T-helper 17 cell (primary cell): ENCODE measurements at places on chromosomes 7 and 10.

DNA sequence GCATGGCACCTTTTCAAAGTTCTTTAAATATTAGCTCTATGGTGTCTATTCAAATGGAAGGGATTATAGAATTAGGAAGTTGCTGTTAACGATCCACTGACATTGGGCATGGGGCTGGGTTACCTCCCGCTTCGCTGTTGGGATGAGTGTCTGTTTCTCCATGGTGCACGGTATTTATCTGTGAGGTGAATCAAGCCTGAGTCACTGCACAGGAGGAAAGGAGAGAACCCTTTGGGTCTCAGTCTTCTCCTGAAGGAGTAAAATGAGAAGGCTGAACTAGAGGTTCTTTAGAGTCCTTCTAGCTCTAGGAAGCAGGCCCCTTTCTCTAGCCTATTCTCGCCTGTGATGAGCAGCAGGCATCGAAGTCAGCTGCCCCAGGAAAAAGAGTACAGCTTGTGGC is 7.3 kb downstream of the JCAD start:
- DNase-seq, result no peak

DNA sequence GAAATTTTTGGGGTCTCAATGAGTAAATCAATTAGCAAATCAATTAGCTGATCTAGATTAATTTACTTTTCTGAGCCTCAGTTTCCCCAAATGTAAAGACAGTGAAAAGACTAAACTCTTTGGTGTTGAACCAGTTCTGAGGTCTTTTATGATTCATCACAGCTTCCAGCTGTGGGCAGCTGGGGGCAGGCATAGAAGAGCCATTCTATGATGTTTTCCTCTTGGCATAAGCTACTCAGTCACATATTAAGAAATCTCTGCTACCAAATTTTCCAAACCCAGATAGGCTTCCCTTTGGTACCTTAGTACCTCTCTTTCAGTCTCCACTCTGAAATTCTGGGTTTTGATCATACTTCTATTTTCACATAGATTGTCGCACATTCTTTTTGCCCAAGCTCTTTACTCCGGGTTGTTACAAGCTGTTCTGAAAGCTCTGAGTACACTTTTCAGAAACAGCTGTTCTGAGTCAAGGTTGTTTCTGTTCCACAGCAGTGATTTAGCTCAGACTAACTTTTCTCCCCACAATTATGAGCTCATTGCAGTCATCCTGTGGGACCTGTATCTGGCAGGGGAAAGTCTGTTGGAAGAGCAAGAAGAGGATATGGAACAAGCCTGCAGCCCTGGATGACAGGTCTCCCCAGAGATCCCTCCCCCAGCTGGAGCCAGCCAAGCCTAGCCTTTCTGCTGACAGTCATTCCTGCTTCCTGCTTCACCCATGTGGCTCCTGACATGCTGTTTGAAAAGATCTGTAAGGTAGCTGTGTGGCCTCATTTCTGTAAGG is 599.6 kb upstream of the GHITM start:
- DNase-seq, result no peak

DNA sequence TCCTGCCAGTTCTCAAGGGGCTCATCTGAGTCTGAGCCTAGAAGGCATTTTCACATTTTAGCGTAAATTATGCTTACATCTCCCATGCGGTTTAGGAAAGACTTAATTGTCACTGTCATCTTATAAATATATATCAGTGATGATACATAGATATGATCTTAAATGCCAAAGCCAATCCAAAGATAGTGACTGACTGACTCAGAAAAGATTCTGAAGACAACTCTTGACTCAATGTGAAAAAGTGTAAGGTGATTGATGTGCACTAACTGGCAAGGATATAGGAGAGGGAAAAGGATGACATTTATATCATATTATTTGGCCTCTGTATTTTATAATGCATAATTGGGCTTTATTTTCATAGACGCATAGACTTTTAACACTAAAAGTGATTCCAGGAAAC is 84.9 kb upstream of the LRRN3 start:
- DNase-seq, result no peak

DNA sequence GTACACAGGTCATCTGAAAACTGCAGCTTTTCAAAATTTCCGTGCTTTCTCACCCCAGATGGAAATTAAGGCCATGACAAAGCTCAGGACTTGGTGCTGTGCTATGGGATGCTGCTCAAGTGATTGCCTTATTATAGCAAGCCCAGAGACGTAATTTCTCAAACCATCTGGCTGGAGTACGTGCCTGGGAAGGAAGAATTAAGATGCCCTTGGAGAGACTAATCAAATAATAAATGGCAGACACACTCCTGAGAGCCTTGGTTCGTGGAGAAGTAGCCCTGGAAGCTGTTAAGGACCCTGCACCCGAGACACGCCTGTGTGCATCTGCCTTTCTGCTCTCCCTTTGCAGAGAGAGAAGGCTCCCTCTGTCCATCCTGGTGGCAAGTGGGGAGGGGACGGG is 38.3 kb upstream of the PRLHR start:
- no peak for DNase-seq

DNA sequence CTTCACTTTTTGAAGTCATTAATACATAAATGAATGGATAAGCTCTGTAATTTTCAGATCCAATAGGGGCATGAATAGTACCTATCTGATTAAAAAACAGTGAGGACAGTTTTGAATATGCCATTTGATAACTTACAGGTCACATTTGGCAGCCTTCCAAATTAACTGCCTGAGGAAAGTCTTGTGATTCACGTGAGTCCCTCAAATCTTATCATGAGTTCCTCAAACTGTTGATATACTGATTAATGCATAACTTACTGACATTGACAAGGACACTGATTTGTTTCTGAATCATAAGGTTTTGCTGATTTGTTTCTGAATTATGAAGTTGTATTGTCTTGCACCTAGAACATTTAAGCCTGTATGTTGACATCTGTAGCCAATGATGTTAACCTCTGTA is 55.1 kb downstream of the ANKMY2 start:
- DNase-seq, result no peak

DNA sequence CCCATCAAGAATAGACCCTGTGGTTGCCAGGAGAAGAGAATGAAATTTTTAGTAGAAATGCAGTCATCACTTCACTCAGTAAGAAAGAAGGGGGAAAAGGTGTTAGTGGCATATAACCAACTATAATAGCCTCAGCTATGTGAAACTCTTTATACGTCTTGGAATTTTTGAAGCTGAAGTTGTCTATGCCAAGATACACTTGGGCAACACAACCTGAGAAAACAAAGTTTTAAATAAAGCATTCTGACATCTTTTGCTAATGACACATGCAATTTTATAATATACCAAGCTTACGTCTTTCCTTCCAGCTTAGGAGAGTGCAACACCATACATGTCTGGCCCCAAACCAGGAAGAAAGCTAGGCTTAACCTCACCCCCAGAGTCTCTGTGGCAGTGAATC is 40.8 kb upstream of the ZNF438 start:
- no peak for DNase-seq

- DNase-seq, result no peak
These were observed 114.1 kb downstream of the ICA1 start for GRCh38 chr7:8147760-8148463.
